Fibroblast of the conjunctiva (primary cell): ENCODE measurements at places on chromosomes 1 and 21.

GRCh38 chr1:243946253-243946652, 96.2 kb upstream of the AKT3 start:
- no peak for DNase-seq

- no peak for DNase-seq
Measured at GRCh38 chr1:14648896-14649855, 50.7 kb downstream of the KAZN start.

GRCh38 chr1:152252157-152252556, 28.2 kb upstream of the HRNR start:
- no peak for DNase-seq

- DNase-seq, result no peak
Measured at GRCh38 chr1:114719424-114719787, 2.8 kb upstream of the NRAS start.

- DNase-seq, result no peak
Measured at GRCh38 chr21:27333096-27333495, 366.2 kb upstream of the ADAMTS5 start.

GRCh38 chr1:160219062-160219929, 14.1 kb downstream of the PEA15 start:
- peak; percentile 72 for DNase-seq

DNA sequence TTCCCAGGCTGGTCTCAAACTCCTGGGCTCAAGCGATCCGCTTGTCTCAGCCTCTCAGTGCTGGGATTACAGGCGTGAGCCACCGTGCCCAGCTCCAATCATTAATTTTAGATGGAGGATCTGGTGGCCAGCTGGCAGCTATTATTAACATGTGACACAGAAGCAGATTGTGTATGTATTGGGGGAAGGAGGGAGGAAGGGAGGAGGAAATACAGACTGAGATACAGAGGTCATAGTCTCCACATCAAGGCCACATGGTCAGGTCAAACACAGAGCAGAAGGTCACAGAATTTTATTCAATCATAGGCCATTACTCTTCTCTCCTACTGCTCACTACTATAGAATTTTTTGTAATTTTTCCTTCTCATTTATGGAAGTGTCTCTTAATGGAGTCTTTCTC, 57.9 kb upstream of the ADORA3 start:
- no peak for DNase-seq

- DNase-seq, result no peak
Measured at GRCh38 chr21:41627428-41627827, 119.5 kb upstream of the TMPRSS2 start.

DNA sequence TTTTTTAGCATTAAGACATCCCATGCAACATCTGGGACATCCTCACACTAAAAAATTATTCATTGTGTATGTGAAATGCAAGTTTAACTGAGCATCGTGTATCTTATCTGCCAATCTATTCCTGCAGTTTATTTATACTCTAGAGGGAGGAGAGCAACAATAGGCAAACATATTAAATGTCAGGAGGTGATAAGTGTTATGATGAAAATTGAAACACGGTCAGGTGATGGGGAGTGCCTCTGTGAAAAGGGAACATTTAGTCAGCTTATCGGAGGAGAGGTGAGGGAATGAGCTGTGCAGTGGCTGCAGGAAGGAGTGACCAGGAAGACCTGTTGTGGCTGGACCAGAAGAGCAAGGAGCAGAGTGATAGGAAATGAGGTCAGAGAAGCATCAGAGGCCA, 775 bp upstream of the EFCAB14 start:
- DNase-seq, result no peak

GRCh38 chr1:244674446-244674845, 21.5 kb downstream of the DESI2 start:
- no peak for DNase-seq

GRCh38 chr1:180773210-180773865, 139.4 kb upstream of the KIAA1614 start:
- no peak for DNase-seq

- DNase-seq, result no peak
Measured at GRCh38 chr1:186708694-186709097, 28.5 kb upstream of the PTGS2 start.

DNA sequence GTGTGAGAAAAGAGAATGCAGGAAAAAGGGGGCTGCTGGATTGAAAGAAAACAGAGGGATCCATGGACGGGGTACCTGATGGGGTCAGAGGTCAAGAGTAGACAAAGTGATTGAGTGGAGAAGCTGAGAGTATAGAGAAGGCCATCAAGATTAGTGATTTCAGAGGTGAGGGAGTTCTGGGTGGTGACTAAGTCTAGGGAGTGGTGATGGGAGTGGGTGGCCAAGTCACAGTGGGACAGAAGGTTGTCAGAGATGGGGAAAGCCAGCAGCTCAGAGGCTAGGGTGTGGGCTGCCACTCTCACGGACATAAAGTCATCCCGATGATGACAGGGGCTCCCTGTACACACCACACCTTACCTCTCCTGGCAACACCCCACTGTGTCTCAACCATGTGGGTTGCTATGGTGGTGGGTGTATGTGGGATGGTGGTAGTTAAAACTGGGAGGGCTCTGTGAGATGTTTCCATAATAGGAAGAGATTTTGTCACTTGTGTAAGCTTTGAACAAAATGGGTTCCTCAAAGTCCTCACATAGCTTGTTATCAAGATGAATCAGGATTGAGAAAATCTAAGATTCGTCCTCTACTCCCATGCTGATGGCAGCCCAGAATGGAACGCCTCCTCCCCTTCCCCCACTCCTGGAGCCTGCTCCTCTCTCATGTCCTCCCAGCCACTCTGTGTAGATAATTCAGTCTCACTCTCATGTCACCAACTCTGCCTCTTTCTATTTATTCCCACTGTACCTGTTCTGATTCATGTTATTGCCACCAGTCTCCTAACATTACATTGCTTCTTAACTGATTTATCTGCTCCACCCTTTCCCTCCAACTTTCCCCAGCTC, 20.3 kb upstream of the CSF1 start:
- no peak for DNase-seq

DNA sequence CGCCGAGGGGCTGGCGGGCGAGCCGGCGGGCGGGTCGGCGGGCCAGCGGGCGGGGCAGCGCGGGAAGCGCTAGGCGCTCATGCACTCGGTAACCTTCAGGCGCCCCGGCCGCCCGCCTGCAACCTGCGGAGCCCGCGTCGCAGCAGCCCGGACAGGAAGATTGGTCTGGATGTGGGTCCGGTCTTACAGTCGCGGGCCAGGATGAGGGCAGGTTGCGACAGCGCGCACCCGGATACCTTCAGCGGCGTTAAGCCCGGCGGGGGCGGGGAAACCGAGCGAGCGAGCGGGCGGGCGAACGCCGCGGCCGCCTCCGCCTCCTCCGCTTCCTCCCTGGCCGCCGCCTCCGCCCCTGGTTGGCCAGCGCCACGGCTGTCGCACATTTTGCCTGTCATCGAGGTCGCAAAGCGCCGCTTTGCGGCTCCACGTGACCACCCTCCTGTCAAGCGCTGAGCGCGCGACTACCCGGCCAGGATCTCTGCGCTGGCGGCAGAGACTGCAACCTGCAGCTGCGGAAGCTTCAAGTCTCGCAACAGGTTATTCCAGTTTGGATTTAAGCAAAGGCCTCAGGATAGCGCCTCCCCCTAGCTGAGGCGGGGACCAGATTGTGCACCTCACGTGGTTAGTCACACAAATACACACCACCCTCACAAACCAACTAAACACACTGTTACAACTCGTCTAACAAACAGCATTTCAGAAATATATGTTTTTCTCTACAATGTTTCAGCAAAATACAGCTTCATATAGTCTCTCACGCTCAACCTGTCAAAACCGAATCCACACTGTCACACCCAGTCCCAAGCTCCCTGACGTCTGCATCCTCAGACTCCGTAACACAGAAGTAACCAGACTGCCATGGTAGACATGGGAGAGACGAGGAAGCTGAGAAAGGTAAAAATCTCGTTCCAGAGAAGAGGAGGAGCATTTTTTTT, at the start of gene FAF1:
Gene FAF1, minus strand, starts transcription at position 355 of the 932 bp plus-strand sequence. CDS start 456 bp downstream, outside the sequence.
- DNase-seq, result peak; percentile 89

- DNase-seq, result no peak
Measured at GRCh38 chr1:12229386-12229834, 420 bp upstream of the VPS13D start.

GRCh38 chr1:202230061-202230938, 36.7 kb downstream of the LGR6 start:
- DNase-seq, result no peak

GRCh38 chr1:234586304-234586703, 23.7 kb downstream of the IRF2BP2 start:
- no peak for DNase-seq

GRCh38 chr21:9008636-9009035, 1512.7 kb upstream of the TPTE start:
- no peak for DNase-seq

DNA sequence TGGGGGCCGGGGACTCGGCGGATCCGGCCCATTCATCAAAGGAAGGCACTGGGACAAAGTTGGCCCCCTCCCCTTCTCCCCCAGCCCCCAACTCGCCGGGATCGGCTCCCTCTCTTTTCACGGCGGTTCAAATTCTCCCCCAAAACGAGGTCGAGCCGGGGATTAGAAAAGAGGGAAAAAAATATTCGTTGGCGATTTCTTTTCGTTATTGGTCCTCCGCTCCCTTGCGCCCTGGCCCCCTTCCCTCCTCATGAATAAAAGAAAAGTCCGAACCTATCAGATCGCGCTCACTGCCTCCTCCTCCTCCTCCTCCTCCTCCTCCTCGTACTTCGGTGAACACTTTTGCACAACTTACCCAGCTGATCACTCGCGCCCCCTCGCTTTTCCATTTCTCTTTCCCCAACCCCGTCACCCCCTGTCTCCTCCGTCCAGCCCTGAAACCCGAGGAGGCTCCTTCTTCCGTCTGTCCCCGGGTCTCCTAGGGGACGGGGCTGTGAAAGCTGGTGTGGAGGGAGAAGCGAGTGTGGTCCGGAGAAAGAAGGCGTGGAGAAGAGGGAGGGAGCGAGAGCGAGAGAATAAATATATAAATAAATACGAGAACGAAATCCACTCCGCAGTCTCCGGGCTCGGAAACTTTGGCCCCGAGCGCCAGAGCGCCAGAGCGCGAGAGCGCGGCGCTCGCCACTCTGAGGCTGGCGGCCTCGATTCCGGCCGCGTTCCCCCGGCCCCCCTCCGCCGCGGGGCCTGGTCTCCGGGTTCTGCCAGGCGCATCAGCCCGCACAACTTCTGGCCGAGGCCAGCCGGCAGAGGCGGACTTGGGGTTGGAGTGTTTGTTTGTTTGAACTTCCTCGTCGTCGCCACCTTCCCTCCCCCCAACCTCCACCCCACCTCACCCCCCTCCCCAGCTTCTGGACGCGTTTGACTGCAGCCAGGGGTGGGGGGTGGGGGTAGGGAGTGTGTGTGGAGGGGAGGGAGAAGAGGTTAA, at the start of gene PAX7:
Gene PAX7, plus strand, starts transcription at position 336 of the 985 bp plus-strand sequence. CDS start 758 bp downstream, outside the sequence.
- no peak for DNase-seq

DNA sequence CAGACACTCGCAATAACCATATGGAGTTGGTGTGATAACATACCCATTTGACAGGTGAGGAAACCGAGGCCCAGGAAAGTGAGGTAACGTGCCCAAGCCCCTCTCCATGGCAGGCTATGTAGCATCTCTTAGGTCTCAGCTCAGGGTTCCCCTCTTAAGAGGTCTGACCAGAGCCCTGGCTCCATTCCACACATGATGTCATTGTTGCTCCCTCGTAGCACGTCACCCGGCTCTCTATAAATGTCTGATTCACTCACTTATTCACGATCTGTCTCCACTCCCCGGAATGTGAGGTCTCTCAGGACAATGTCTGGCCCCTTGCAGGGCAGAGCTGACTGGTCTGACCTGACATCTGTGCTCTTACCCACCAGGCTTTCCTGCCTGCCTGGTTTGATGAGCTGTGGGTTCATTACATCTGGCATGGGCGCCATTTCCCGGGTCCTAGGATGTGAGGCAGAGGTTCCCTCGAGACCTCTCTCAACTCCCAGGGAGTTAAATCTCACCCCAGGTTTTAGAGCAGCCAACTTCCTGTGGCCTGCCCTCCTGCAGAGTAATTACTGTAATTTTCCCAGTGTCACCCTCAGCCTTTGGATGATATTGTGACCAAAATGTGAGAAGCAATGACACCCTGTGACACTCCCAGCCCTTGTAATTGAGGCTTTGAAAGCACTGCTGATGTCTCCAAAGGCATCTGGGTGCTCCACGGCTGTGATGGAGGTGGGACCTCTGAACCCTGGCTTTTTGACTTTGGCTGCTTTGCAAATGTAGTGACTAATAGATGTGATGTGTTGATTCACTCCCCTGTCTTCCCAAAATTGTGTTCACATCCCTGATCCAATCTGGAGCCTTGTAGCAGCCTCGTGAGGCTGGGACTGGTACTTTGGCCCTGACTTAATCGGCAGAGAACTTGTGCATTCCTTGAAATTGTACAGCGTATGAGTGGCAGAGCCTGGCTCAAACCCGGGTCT, 10.6 kb downstream of the ACTL8 start:
- DNase-seq, result peak; percentile 64

DNA sequence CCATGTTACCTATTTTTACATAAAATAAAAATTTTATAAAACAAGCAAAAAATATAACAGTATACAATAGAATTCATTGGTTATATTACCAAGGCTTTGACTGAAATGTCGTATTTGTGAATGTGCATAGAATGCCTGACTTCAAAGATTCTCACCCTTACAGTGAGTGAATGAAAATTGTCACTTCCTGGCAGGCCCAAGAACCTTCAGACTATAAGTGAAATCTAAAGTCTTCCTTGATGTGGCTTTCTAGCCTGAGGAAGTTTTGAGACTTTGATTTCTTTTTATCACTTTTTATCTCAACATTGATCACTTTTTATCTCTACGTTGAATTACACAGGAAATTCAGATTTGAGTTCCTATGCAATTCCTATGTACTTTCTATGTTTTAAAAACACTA, 104.7 kb upstream of the KIAA0040 start:
- DNase-seq, result no peak

- no peak for DNase-seq
Measured at GRCh38 chr1:207669528-207670009, 24.6 kb downstream of the CR1L start.

DNA sequence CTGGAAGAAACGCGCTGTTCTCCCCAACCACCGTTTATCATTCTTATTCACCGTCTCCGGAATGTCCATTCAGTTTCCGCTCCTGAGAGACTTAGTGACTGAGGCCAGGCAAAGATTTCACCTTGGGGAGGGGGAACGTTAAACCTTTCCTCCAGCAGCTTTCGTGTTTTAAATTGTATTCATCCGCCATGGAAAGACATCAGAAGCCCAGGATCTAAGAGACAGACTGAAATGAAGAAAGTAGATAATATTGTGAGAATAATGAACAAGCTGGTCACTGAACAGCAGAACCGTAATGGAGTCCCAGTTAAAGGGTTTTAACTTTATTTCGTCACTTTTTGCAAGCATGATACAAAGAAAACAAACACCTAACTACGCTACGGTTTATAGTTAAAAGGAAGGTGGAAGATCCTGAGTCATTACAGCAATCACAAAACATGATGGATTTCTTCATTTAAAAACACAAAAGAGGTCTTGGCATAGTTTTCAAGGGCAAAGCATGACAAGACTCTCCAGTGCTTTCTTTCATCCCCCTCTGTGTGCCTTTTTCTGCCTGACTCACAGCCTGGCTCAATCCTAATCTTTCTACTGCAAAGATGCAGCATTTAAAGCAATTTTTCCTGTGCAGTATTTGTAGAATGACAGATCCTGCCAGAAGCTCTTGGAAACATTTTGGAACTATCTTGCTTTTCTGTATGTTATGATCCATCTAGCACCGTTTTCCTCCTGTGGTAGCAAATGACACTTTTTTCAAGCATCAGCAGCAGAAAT, 722 bp upstream of the SLC19A2 start:
- peak; percentile 16 for DNase-seq

GRCh38 chr21:37811711-37812110, 104.5 kb downstream of the KCNJ6 start:
- no peak for DNase-seq
